Activated naive CD4-positive, alpha-beta T cell (primary cell): ENCODE measurements at places on chromosomes 12 and 14.

DNA sequence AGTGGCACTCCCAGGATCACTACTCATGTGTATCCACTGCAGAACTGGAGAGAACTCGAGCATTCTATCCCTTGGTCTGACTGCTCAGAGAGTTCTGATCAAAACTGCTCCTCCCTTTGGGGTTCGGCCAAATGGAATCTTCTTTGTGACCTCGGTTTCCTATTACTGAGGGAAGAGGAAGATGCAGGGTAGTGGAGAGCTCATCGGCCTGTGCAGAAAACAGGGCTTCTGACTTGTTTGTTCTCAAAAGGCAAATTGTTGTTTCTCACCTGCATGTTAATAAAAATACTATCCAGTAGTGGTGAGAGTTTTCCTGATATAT, 17.1 kb upstream of the AKAP6 start:
- DNase-seq: no peak

- DNase-seq: no peak
These were observed 12.2 kb upstream of the MYH7 start for GRCh38 chr14:23447361-23448350.

GRCh38 chr14:91059576-91060350, 678 bp downstream of the RPS6KA5 start:
- peak; percentile 22 for DNase-seq

DNA sequence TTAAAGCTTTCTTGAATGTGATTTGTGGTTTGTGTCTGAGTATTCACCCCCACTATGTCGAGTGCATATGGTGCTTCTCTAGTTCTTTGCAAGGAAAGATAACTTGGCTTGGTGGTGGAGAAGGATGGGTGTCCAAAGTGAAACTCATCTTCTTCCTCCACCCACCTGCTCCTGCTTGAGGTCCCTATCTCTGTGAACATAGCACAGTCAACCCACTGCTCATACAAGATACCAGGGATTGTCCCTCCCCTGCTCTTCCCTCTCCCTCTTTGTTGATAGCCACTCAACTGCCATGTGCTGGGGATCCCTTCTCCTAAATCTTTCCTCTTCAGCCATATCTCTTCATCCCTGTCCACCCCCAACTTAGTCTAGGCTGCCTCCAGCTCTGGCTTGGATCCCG, 176.5 kb downstream of the ASCL4 start:
- DNase-seq: no peak

GRCh38 chr14:70254476-70254961, 65.8 kb upstream of the SLC8A3 start:
- no peak for DNase-seq
